ENCODE measurements at places on chromosomes 2 and 18. TPM values are rescaled to one million over a fixed set of nuclear protein-coding genes. Genes with fewer than 3 reads are reported as not detected.
A peak's percentile ranks its signal among the peaks of the same experiment; 100 is the strongest.

The CRYGC gene
- total RNA-seq = not detected

The ANKRD62 gene
- not detected for total RNA-seq

The UBE2E3 gene
- total RNA-seq = 58.4 TPM

The PJVK gene
- 9.4 TPM for total RNA-seq

DNA sequence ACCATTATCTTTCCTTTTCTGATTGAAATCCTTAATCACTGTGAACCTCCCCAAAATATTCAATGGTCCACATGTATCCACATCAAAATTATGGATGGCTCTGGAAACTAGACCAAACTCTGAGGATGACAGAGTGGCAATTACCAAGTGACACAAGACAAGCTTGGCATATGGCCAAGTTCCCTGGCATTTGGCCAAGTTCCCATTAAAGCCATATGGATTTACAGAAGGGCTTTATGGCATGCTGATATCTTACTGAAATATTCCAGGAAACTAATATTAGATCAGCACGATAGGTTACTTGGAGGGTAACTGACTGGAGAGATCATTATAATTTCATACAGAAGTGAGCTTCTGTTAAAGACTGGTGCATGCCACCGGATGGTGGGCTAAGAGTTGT, 21.9 kb upstream of the CERS6 start:
- no peak overlapping the region for H3K4me3 ChIP-seq
- H3K27ac ChIP-seq = no peak overlapping the region
- no peaks in the 10 kb centered on the region for H3K36me3 ChIP-seq
- peak; percentile 54 for DNase-seq

DNA sequence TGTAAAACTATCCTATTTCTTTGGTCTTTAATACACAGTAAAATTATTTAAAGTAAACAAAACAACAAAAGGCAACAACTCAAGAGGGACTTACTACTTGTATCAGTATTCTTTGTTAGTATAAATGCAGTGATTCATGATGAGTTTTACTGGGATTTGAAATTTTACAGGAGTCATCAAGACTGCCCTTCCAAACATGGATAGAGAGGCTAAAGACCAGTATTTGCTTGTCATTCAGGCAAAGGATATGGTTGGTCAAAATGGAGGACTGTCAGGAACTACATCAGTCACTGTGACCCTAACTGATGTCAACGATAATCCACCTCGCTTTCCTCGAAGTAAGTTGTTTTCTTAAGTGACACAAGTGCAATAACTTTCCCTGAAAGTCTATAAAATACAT, 71.1 kb downstream of the CDH7 start:
- H3K27ac ChIP-seq = no peak overlapping the region
- no peaks in the 10 kb centered on the region for H3K4me1 ChIP-seq
- no peak overlapping the region for H3K4me3 ChIP-seq
- no peaks in the 10 kb centered on the region for H3K36me3 ChIP-seq
- no peaks in the 10 kb centered on the region for H3K27me3 ChIP-seq

DNA sequence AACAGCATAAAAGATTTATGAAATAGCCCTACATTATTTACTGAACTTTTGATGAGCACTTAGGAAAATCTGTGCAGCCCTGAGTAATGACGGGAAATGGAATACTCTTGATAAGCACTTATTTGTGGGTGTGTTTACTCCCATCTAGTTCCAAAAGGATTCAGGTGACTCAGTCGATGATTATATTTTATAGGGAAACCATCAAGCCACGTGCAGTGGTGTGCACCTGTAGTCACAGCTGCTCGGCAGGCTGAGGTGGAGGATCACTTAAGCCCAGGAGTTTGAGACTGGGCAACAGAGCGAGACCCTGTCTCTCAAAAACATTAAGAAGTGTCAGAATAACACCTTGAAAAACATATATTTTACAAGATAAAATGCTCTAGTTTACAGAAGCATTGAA, 91.9 kb downstream of the CABYR start:
- no peaks in the 10 kb centered on the region for H3K27me3 ChIP-seq
- DNase-seq = no peak
- H3K4me1 ChIP-seq = no peaks in the 10 kb centered on the region
- H3K4me3 ChIP-seq = no peak overlapping the region

GRCh38 chr2:150788426-150789140, 301.1 kb upstream of the RND3 start:
- no peak overlapping the region for H3K4me3 ChIP-seq
- peak overlapping the region; percentile 25 for H3K27ac ChIP-seq
- no peaks in the 10 kb centered on the region for H3K27me3 ChIP-seq
- no peaks in the 10 kb centered on the region for H3K4me1 ChIP-seq

DNA sequence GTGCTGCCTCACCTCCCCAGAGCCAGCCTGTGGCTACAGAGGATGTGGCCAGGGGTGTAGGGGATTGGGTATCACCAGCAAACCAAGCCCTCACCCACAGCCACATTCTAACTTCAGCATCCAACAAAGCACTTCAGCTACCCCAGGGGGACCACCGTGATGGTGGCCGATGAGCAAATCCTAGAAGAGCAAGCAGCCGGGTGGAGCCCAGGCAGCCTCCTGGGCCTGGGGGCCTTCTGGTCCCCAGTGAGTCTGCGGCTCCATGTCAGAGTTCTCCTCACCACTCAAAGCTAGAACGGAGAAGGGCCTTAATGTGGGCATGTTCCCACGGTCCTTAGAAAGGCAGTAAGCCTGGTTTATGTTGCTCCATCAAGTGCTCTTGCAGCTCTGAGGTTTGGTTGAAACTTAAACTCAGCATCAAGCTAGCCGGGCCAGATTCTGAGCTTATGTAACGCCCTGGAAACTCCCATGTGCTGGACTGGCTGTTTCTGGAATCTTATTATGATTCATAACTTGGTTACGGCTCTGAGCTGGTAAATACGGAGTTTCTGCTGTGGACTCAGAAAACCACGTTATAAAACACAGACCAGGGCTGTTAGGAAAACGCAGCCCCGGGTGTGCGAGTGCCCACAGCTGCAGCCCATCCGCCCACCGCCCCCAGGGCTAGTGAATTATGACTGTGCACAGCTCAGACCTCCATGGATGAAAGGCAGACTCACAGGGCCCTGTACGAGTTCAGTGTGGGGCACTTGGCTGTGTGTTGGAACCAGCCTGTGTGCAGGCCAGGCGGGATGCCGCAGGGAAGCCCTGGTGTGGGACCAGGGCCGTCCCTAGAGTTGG, 99.8 kb downstream of the SEPTIN10 start:
- no peak for DNase-seq
- no peak overlapping the region for H3K4me3 ChIP-seq
- H3K27ac ChIP-seq = peak overlapping the region; percentile 84
- no peaks in the 10 kb centered on the region for H3K4me1 ChIP-seq
- no peaks in the 10 kb centered on the region for H3K36me3 ChIP-seq
- no peaks in the 10 kb centered on the region for H3K27me3 ChIP-seq

DNA sequence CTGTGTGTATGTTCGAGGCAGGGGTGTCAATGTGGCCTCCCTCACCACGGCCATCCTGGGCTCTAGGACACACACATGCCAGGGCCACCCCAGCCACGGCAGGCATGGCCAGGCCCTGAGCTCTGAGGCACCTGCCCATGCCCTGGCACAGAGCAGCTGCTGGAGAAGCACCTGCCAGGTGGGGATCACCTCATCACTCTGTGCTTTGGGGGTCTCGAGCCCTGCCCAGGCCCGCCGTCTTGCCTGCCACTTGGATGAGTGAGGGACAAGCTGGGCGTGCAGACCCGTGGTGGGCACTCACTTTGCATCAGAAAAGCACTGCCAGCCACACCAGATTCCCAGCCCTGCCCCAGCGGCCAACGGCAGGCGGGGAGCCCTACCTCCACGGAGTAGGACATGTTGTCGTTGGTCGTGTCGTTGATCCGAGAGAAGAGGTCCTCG, 33.1 kb downstream of the KIF1A start:
- no peak for DNase-seq
- H3K27ac ChIP-seq = no peak overlapping the region
- H3K4me1 ChIP-seq = no peaks in the 10 kb centered on the region
- peaks cover 23% of the 10 kb centered on the region for H3K27me3 ChIP-seq

GRCh38 chr18:46675112-46675511, 18.1 kb upstream of the LOXHD1 start:
- no peak for DNase-seq
- no peaks in the 10 kb centered on the region for H3K36me3 ChIP-seq
- H3K4me3 ChIP-seq = no peak overlapping the region
- no peaks in the 10 kb centered on the region for H3K4me1 ChIP-seq
- H3K27ac ChIP-seq = no peak overlapping the region

DNA sequence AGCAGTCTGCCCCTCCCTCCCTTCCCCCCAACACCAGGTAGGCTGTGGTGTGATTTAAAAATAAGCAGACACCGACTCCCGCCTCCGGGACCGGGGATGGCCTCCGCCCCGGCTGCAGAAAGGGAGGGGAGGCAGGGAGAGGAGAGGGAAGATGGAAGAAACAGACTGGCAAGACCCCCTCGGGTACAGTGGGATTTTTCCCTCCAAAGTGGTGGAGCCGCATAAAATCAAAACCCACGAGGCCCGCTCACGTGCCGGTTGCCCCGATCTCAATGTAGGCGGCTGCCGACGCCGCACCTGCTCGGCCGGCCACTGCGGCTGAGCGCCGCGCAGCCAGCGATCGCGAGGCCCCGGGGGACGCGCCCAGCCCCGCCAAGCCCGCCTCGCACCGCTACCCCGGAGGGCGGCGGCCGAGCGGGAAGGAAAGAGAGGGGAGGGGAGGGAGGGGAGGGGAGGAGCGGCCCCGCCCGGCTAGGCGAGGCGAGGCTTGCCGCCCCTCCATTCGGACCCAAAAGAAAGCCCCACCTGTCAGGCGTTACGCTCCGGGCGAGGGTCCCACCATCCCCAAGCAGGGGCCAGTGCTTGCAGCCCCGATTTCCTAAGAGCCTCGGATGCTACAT, 811 bp downstream of the ADD2 start:
- H3K27me3 ChIP-seq = peaks cover 33% of the 10 kb centered on the region
- H3K4me3 ChIP-seq = peak overlapping the region; percentile 43
- no peak for DNase-seq
- peaks cover 6% of the 10 kb centered on the region for H3K4me1 ChIP-seq
- H3K36me3 ChIP-seq = no peaks in the 10 kb centered on the region
- peak overlapping the region; percentile 30 for H3K27ac ChIP-seq

DNA sequence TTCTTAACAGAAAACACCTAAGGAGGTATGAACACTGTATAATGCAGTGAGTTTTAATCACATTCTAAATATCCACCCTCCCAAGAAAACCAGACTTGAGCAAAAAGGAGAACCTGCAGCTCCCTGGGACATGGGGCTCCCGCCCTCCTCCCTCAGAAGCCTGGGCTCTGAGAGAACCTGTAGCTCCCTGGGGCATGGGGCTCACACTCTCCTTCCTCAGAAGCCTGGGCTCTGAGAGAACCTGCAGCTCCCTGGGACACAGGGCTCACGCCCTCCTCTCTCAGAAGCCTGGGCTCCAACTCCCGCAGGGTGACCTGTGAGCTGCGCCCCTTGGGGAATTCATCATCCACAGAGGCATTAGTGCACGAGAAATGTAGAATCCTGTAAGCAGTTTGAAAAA, 222.9 kb downstream of the SNTG2 start:
- no peaks in the 10 kb centered on the region for H3K4me1 ChIP-seq
- H3K27ac ChIP-seq = no peak overlapping the region
- DNase-seq = no peak
- H3K36me3 ChIP-seq = no peaks in the 10 kb centered on the region

DNA sequence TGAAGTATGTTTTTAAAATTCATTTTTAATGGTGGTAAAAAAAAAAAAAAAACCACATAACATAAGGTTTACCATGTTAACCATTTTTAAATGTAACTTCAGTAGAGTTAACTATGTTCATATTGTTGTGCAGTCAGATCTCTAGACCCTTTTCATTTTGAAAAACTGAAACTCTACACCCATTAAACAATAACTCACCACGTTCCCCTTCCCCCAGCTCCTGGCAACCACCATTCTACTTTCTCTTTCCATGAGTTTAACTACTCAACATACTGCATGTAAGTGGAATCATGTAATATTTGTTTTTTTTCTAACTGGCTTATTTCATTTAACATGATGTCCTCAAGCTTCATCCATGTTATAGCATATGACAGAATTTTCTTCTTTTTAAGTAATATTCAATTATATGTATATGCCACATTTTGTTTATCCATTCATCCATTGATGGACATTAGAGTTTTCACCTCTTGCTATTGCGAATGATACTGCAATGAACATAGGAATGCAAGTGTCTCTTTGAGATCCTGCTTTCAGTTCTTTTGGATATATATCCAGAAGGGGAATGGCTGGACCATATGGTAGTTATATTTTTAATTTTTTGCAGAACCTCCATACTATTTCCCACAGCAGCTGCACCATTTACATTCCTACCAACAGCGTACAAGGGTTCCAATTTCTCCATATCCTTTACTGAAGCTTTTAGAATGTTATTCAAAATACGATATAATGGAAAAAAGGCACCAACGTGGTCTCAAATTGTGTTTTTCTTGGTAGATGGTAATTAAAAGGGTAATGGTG, 91.0 kb downstream of the SPTBN1 start:
- peaks cover 5% of the 10 kb centered on the region for H3K4me1 ChIP-seq
- no peak overlapping the region for H3K4me3 ChIP-seq
- H3K27ac ChIP-seq = no peak overlapping the region
- H3K36me3 ChIP-seq = no peaks in the 10 kb centered on the region
- no peaks in the 10 kb centered on the region for H3K27me3 ChIP-seq

DNA sequence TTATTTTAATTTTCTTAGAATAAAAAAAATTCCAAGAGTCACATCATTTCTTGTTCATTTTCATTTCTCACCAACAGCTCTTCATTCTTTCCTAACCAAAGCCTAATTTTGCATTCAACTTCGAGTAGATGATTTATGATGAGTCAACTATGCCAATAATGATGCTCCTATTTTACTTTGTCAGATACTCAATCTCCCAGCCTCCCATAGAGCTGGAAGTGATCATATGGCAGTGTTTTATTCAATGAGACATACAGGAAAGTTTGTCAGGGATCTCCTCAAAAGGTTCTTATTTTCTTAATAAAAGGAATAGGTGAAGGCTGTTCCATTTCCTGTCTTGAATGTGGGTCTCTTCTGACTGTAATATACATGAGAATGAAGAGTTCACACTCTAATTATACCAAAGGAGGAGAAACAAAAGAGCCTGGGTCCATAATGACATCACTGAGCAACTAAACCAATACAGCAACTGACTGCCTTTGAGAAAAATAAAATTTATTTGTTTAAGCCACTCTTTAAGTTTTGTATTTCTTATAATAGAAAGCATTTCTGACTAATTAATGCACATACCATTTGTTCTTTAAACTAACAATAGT, 231.2 kb upstream of the CYP26B1 start:
- no peaks in the 10 kb centered on the region for H3K27me3 ChIP-seq
- peaks cover 10% of the 10 kb centered on the region for H3K36me3 ChIP-seq
- no peak for DNase-seq
- H3K27ac ChIP-seq = no peak overlapping the region
- no peaks in the 10 kb centered on the region for H3K4me1 ChIP-seq
- no peak overlapping the region for H3K4me3 ChIP-seq

GRCh38 chr2:60526623-60527022, 26.8 kb downstream of the BCL11A start:
- no peak overlapping the region for H3K4me3 ChIP-seq
- no peaks in the 10 kb centered on the region for H3K4me1 ChIP-seq
- H3K27me3 ChIP-seq = no peaks in the 10 kb centered on the region
- no peak overlapping the region for H3K27ac ChIP-seq
- DNase-seq = no peak
- H3K36me3 ChIP-seq = no peaks in the 10 kb centered on the region

GRCh38 chr2:104502901-104503300, 351.0 kb upstream of the POU3F3 start:
- H3K27ac ChIP-seq = no peak overlapping the region
- H3K27me3 ChIP-seq = no peaks in the 10 kb centered on the region
- H3K4me3 ChIP-seq = no peak overlapping the region
